ENCODE measurements at places on chromosomes 5 and 9.

- no peak for DNase-seq
These were observed 76.1 kb downstream of the NREP start for GRCh38 chr5:111680737-111681413.

DNA sequence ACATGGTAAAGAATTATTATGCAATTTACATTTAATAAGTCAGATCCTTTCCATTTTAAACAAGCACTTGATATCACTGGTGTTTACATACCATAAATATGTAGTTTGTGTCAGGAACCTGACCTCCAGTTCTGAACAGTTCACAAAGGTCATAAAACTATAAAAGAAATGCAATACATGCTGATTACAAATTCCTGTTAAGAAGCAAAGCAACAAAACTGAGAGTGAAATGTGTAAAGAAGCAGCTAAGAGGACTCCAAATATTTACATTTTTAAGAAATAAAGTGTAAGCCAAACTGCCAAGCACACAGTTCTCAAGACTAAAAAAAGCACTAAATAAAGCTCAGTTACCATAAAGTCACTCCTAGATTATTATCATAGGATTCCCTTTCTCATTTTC, 17.4 kb upstream of the SCAI start:
- no peak for DNase-seq

GRCh38 chr5:7325975-7326913, 69.7 kb upstream of the ADCY2 start:
- no peak for DNase-seq

DNA sequence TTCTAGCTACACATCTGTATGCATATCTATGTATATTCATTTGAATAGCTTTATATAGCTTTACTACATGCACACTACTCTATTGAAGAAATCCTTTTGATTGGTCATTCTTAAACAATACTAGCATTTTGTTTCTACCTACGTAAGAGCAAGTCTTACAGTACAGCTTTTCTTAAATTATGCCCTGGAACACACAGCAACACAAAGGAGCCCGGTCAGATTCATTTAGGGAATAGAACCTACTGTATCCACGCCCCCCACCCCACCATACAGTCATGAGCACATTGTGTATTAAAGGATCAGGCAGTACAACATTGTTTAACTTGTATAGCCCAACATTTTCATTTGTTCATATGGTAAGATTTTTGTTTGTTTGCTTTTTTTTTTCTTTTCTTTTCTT, 162.8 kb downstream of the GIN1 start:
- DNase-seq: no peak

- no peak for DNase-seq
These were observed 405.5 kb downstream of the PDE4D start for GRCh38 chr5:59487772-59488729.

- DNase-seq: no peak
These were observed 64.8 kb downstream of the SHB start for GRCh38 chr9:38003946-38004808.

DNA sequence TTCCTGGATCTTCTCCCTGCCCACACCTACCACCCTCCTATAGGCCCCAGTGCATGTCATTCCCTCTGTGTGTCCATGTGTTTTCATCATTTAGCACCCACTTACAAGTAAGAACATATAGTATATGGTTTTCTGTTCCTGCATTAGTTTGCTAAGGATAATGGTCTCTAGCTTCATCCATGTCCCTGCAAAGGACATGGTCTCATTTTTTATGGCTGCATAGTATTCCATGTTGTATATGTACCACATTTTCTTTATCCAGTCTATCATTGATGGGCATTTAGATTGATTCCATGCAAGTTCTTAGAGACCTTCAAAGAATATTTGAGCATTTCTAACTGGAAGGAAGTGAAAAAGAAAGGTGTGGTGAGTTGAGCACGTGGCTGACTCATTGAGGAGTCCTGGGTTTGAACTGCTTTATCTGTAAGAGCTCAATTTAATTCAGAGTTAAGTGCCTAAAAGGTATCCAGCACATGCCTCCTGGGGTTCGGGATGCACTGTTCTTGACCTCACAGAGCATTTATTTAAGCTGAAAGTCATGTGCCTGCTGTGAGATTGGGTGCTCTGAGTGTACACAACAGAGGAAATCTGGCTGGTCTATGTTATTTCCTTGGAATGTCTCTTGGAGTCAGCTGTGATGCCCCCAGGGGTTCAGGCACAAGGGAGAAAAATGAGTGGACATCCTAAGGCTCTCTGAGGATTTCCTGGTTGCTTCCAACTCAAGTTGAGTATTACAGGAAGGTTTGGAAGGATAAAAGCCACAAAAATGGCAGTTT, 56.4 kb downstream of the SH3GL2 start:
- DNase-seq: no peak

DNA sequence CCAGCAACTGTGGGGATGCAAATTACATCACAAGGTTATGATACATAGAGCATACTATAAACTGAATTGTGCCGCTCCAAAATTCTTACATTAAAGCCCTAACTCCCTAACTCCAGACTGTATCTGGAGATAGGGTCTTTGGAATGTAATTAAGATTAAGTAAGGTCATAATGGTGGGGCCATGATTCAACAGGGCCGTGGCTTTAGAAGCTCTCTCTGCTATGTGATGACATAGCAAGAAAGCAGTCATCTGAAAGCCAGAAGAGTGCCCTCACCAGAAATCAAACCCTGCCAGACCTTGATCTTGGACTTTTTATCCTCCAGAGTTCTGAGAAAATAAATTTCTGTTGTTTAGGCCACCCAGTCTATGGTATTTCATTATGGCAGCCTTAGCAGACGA, 123.9 kb downstream of the FBXL17 start:
- no peak for DNase-seq

DNA sequence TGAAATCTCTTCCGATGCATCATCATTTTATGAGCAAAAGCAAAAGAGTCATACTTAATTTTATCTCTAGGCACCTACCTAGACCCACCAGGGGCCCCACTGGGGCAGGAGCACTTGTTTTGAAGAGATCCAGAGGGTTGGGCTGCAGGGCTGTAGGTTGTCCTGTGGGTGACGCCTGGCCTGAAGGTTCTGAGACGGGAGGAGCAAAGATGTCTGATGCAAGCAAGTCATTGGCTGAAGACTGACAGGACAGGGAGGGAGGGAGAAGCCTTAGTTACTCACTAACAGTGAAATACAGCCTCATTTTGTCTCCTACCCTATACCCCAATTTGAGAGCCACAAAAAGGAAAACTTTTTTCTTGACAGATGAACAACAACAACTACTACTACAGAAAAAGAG, 17.1 kb upstream of the C9 start:
- no peak for DNase-seq

DNA sequence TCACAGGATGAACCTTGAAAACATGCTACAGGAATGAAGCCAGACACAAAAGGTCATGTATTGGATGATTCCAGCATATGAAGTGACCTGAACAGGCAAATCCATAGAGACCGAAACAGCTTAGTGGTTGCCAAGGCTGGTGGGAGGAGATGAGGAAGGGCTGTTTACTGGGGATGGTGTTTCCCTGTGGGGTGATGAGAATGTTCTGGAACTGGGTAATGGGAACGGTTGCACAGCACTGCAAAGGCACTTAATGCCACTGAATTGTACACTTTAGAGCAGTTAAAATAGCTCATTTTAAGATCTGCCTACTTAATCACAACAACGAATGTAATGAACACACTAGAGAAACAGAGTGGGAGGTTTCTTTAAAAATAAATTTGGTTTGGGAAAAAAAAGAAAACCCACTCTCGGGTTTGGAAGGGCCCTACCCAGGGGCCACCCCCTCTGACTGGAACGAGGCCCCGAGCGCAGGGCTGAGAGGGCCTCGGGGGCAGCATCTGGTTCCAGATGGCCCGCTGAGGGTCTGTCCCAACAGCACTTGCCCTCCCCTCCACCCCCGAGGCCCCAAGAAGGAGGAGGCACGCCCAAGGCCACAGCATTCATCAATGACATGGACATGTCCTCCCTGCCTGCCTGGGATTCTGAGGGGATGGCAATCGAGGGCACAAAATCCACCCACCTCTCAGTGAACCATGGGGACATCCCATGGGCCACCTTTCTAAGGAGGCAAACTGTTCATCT, 31.7 kb downstream of the SARDH start:
- no peak for DNase-seq

GRCh38 chr5:91976451-91976850, 593.3 kb upstream of the ARRDC3 start:
- DNase-seq: no peak

DNA sequence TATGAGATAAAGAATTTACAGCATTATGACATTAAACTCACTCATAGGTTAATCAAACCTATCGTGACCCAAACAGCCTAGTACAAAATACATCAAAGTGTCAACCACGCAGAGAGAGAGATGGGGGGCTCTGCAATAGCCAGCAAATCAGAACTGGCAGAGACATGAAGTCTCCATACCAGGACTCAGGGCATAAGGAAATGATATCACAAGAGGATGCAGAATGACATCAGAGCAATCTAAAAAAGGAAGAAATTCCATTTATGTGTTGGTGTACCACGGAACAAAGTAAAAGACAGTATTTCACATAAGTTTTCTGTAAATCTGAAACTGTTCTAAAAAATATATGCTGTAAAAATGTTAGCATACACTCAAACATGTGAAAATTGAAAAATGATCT, 24.6 kb downstream of the BICD2 start:
- DNase-seq: no peak

GRCh38 chr5:118228489-118228888, 759.9 kb downstream of the DTWD2 start:
- DNase-seq: no peak

- no peak for DNase-seq
These were observed 120.1 kb upstream of the MYO10 start for GRCh38 chr5:17056141-17056631.

- DNase-seq: no peak
These were observed 5.7 kb upstream of the ADRB2 start for GRCh38 chr5:148820461-148821395.

- no peak for DNase-seq
These were observed at the start of gene TJP2 for GRCh38 chr9:69173891-69174615. TSS of gene TJP2 (plus strand) at chr9:69174277. CDS start at chr9:69174373, 96 bp downstream.

GRCh38 chr5:113064806-113065205, 88.2 kb downstream of the DCP2 start:
- DNase-seq: no peak

DNA sequence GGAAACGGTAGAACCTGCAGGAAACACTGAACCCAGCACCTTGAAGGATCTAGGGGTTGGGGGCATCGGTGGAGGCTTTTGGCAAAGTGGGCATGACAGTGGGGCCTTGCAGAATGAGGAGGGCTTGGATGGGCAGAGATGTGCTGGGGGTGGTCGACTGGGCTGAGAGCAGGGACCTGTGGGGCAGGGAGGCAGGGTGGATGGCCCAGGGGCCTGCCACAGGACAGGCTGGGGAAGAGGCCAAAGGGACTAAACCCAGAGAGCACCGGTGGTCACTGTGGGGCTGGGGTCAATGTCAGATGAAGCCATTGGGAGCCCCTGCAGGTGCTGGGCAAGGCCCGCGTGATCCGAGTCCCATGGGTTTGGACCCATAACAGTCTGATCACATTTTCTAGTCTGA, 175.3 kb downstream of the DAB2IP start:
- no peak for DNase-seq

DNA sequence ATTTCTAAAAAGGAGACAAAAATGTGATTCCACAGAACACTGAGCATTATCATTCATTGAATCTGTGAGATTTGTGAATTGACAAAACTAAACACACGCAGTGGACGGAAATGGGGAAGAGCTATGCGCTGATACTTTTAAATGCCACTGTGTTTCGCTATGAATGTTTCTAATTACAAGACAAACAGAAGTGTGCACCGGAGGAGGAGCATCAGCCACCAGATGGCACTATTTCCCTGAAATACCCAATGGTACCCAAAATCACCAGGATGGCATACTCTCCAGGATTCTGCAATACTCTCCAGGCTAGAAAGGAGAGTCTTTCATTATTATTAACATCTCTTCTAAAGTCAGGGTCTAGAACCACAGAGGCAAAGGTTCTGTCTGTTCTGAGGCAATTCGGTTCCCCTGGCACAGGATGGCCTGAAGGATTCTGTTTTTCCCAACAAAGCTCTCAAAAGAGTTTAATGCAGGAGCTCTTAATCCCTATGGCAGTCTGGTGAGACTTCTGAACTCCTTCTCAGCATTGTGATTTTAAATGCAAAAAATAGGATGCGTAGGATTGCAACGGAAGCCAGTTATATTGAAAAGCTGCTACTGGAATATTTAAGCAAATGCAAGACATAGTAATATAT, 13.8 kb upstream of the PUM3 start:
- peak; percentile 15 for DNase-seq

DNA sequence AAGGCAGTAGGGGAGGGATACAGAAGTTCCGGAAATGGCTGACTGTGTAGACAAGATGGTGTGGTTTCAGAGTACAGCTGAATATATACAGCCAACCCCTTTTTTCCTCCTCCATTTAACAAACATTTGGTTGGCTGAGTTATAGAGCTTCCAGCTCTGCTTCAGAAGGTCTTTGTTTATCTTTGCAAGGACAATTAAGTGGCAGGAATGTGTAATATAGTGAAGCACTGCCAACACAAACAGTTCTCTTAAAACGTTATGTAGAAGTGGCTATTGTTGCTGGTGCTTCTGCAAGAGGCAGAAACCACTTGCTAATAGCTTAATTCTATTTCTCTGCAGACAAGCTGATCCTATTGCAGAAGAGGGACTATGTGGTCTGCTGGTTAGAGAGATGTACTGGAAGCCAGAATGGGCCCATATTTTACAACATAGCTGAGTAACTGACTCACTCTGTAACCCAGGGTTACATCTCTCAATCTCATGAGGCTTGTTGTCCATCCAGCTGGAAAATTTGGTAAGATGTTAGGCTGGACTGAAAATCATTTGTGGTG, 62.7 kb upstream of the OSMR start:
- DNase-seq: no peak

- no peak for DNase-seq
These were observed 278.8 kb downstream of the ENC1 start for GRCh38 chr5:74361406-74362358.

- DNase-seq: no peak
These were observed 113.4 kb downstream of the ARL15 start for GRCh38 chr5:54197018-54197417.

DNA sequence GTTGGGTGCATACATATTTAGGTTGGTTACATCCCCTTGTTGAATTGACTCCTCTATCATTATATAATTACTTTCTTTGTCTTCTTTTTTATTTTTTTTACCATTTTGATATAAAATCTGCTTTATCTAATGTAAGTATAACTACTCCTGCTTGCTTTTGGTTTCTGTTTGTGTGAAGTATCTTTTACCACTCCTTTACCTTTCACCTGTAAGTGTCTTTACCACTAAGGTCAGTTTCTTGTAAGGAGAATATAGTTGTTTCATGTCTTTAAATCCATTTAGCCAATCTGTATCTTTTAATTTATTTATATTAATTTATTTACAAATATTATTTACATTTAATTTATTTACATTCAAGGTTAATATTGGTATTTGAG, 33.0 kb downstream of the INSL4 start:
- no peak for DNase-seq

GRCh38 chr9:115155037-115155436, 37.1 kb upstream of the TNC start:
- no peak for DNase-seq

- DNase-seq: peak; percentile 18
These were observed 160.3 kb downstream of the C9orf50 start for GRCh38 chr9:129460323-129461261.

GRCh38 chr9:95504053-95504963, 12.5 kb downstream of the PTCH1 start:
- DNase-seq: no peak

Measured in activated naive CD4-positive, alpha-beta T cell (primary cell).